ENCODE measurements at places on chromosomes 2 and 18.

DNA sequence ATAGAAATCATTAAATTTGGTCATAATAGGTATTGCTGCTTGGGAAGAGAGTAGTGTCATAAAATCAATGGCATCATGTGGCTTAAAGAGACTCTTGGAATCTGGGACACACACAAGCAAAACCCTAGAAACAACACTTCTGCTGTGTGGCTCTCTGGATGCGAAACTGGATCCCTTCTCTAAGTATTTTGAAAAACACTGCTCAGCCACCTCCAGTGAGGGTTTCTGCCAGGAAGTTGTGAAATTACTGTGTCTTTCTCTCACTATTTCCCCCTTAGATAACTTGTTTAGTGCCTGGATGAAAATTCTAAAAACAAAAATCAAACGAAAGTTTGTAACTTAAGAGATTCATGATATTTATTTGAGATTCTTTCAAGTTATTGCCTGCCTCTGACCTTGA lies 163.8 kb downstream of the RHBDD1 start:
- DNase-seq = no peak

GRCh38 chr2:118936936-118937335 lies 5.1 kb upstream of the MARCO start:
- DNase-seq = no peak

DNA sequence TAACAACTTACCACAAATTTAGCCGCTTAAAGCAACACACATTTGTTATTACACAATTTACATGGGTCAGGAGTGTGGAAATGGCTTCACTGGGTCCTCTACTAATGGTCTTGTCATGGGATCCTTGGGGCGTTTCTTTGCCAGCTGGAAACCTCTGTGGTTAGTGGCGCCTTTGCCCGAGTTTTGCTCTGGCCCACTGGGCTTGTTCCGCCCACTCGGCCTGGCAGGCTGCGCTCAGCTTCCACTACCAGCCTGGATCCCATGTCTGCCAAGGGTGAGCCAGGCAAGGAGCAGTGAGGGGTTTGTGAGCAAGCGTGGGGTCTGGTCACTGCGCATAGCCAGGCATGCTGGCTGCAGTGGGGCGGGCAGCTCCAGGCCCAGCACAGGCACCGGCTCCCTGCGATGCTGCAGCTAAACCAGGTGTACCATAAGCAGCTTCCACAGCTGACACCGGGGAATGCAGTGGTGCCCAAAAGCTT lies 16.2 kb upstream of the MBD2 start:
- no peak for DNase-seq

DNA sequence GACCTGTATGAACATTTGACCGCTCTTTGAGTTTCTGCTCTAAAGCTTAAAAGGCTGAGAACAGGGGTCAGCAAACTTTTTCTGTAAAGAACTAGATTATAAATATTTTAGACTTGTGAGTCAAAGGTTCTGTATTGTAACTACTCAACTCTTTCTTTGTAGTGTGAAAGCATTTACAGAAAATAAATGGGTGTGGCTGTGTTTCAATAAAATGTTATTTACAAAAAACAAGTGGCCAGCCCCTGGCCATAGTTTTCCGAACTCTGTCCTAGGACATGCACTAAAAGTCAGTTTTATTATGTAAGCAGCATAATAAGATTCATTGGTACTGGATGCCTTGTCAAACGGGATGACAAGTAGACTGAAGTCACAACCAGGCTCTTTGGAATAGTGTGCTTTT lies 434.9 kb downstream of the ZEB2 start:
- no peak for DNase-seq

DNA sequence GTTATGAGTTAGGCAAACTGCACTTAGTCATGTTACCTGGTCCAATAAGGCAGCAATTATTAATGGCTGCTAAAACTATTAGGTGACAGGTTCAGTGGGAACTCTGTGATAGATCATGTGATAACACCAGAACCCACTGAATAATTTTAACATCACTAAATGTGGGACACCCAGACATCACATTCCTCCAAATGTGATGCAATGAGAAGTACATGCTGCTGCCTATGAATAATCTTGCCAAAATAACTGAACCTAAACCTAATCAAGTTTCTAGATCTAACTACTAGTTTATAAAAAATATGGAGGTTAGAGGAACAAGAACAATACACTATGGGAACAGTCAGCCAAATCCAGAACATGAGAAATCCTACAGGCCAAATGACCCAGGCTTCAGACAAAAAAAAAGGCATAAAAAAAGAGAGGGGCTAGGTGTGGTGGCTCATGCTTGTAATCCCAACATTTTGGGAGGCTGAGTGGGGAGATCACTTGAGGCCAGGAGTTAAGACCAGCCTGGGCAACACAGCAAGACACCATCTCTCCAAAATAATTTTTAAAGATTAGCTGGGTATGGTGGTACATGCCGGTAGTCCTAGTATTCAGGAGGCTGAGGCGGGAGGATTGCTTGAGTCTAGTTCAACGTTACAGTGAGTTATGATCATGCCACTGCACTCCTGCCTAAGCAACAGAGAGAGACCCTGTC lies 7.0 kb upstream of the ACTR2 start:
- DNase-seq = no peak
